ENCODE measurements at places on chromosomes 1 and 21. TPM values are rescaled to one million over a fixed set of nuclear protein-coding genes. Genes with fewer than 3 reads are reported as not detected.

RGS13 gene
- not detected for total RNA-seq

TMPRSS2 gene
- total RNA-seq, result not detected

S100A1 gene
- 0.17 TPM for total RNA-seq

HCRTR1 gene
- not detected for total RNA-seq

CYP4X1 gene
- 0.17 TPM for total RNA-seq

Measured in smooth muscle cell of trachea (primary cell).